ENCODE measurements at places on chromosomes 7 and 10.

GRCh38 chr10:113094114-113094486 lies 144.1 kb downstream of the TCF7L2 start:
- DNase-seq, result no peak

DNA sequence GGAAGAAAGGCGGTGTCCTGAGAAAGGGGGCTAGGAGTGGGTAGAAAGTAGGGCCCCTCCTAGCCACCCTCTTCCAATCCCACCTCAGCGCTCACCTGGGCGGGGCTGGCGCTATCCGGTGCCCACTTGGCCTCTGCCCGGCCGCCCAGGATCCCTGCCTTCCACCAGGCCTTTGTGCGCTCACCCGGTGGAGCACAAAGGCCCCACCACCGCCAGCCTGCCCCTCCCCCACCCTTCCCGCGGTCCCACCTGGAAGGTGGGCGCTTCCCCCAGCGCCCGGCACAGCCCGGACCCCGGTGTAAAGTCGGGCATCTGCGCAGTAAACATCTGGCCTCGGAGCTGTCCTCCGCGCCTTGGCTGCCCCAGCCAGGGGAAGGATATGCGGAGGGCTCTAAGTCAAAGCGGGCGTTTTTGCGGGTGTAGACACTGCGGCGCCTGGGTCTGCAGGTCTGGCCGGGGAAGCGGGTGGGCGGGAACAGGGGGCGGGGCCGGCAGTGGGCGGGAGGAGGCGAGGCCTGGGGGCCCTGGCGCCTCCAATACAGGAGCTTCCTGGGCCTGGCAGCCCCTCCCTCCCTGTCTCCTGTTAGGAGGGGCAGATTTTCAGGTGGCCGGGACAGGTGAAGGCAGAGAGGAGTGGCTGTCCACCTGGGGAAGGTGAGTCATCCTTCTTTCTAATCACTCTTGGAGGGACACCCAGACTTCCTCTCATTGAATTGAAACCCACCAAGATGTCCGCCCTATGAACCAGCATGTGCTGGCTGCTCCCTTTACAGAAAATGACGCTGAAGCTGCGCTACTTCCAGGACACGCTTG lies 49.3 kb downstream of the PNLIPRP2 start:
- DNase-seq, result no peak

DNA sequence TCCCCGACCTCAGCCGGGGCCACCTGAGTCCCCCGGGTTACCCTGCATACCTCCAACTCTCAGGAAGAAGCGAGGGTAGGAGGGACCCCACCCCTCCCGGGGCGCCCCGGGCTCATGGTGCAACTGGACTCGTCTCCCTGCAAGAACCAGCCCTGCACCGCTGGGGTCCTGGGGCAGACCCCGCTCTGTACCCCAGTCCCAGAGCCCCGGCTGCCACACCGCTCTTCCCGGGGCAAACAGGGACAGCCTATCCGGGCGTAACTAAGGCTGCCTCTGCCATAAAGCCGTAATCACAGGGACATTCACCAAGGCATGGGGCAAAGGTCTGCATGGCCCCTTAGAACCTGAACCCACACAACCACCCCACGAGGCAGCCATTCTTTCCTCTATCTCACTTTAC lies 6.7 kb upstream of the MAFK start:
- DNase-seq, result no peak

DNA sequence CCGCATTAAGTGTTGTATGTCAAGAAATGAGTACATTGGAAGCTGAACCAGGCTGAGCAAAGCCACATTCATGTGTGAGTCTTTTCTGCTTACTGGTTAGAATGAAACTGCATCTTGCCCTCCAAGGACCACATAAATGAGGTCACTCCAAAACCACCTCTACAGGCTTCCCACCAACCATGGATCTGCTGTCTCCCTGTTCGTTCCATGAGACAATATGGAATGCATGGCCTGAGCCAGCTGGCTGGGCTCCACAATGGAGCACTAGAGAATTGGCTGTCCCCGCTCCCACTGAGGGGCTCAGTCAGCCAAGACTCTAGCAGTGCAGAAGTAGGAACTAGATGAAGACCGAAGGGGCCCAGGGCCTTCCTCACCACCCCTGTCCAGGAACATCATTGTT lies 120.8 kb downstream of the TNS3 start:
- no peak for DNase-seq

GRCh38 chr7:157816086-157816485 lies 479.3 kb downstream of the DNAJB6 start:
- no peak for DNase-seq

GRCh38 chr7:155003376-155004214 lies 671 bp upstream of the PAXIP1 start:
- no peak for DNase-seq

DNA sequence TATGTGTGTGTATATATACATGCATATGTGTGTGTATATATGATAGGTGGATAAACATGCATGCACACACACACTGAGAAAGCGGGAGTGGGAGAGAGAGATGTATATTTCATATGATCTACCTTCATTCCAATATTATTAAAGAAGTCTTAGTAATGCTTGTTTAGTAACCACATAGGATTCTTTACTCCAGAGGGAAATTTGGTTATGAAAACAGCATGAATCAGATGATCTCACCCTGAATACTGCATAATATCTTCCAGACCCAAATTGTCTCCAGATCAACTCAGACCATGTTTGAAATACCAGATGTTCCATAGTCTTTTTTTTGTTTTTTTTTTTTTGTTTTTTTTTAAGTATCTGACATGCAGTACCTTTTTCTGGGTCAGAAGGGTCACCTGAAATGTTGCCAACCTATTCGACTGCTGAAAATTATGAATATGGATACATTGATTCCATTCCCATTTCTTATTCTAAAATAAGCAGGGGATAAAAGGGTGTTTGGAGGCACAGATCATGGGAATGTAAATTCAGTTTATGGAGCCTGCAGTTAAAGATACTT lies 17.4 kb downstream of the TES start:
- no peak for DNase-seq

DNA sequence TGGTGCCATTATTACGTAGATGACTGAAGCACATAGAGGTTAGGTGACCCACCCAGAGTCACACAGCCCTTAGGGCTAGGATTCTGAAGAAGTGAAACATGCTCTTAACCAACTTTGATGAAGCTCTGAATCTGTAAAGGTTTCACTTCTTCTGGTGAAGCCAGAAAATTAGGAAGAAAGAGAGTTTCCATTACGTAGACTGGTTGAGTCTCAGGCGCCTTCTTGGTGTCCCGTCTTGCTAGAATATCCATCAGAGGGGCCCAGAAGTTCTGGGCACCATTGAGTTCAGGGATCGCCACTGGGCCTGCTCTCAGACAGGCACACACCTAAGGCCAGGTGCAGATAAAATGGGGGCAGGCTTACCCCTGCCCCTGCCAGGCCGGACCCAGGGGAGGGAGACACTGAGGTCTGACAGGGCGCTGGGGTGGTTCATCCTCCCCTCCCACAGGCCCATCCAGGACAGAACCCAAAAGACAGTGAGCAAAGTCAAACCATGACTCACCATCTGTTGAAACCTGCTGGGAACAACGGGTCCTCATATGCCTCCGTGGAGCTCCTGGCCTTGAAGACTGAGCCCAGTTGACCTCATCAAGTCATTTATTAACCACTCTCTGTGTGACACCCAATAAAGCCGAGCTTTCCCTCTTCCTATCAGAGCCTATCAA lies 33.2 kb downstream of the DRGX start:
- no peak for DNase-seq

DNA sequence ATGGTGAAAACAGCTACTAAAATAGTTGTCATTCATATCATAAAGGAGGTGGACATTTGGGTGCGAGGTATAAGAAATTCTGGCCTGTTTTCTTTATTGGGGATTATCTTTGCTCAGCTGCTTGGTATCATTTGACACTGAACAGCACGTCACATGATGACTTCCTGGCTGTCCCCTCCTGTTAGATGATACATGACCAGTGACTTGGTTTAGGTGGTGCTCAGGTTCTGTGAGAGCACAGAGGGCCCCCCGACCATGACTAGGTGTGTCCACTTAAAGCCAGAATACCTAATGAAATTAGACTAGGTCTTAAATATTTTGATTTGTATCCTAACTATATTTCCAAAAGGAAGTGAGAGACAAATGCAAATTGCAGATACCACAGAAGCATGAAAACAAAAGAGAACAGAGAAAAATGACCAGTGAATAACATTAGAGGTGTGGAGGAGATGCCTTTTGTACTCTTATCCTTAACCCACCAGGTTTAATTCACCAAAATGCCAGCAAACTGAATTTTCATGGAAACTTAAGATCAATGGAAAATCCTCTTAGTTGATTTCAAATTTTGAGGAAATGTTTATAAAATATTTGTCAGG lies 50.6 kb upstream of the GJD4 start:
- DNase-seq, result no peak

DNA sequence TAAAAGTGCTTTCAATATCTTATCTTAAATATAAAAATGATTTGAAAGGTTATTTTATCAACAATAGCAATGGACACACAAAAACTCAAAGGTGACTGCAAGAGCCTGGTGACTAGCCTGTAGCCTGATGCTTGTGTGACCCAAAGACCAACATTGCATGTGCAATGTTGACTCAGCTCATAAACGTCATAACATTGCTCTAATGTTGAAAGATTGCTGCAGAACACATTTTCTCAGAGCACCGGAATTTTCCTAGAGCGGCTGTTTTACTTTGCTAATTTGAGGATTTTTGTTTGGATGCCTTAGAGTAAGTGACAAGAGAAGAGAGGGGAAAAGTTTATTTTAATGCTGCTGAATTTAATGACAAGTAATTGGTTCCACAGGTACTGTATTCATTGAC lies 107.1 kb downstream of the RAB18 start:
- DNase-seq, result no peak

GRCh38 chr10:23046027-23046426 lies 49.4 kb upstream of the MSRB2 start:
- no peak for DNase-seq

DNA sequence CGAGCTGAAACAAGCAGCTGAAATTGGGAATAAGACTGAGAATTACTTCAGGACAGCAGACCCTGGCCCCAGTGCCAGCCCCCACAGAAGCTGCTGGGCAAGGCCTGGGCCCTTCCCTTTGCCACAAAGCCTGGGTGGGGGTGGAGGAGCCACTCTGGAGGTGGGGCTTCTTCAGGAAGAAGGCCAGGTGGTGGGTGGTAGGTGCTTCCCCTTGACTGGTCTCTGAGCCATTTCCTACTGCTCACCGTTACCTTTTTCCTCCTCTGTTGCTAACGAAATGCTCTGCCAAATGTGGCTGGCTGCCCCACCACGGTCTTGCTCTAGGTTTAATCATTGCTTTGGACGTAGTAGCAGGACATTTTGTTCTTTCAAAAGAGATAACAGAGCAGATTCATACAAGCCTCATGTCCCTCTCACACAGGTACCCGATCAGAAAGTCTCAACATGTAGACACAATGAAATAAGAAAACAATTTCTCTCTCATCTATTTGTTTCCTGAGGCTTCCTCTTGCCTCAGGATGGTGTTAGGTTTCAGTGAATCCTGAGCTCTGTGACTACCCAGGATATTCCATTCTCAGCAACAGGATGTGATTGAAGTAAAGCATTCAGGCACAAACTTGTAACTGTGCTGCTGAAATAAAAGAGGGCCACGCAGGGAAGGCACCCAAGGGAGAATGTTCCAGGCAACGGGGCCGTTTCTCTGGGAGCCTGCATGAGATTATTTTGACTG lies 66.5 kb downstream of the WDR11 start:
- no peak for DNase-seq

GRCh38 chr7:99244939-99245338 lies 27.7 kb upstream of the MYH16 start:
- no peak for DNase-seq
